ENCODE measurements at places on chromosomes 16 and 17. TPM values are rescaled to one million over a fixed set of nuclear protein-coding genes. Genes with fewer than 3 reads are reported as not detected.

DNA sequence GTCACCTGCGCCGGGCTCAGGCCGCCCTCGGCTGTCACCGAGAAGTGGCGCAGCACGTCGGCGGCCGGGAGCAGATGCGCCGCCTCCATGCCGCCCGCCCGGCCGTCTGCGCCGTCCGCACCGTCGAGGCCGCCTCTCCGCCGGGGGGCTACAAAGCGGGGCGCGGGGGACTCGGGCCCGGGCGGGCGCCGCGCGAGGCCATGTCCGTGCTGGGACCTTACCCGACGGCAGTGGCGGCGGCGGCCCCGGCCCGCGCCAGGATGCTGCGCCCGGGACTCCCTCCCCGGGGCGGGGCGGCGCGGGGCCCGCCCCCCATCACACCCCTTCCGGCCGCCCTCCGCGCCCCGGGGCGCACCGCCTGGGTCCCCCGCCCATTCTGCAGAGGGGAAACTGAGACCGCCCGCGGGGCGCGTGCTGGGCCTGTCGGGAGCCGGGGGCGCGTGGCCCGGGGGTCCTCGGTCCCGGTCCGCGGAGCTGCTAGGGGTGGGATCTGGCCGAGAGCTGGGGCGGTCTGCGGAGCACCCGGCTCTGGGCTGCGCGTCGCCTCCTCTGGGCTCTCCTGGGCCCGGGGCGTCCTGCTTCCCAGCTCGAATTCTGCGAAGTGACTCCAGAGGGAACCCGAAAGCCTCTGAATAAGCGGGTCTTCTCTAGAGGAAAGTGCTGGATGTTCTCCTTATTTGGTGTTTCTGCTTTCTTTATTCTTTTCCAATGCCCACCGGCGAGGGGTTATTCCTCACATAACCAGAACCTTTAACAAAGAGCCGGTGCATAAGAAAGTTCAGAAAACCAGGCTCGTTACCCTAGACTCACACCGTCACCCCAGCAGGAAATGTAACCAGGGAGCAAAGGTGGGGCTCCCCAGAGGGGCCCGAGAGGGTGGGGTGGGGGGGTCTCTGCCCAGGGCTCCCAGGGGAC, at the start of gene ATP2A3:
TSS of gene ATP2A3 (minus strand) at position 235 of the 915 bp plus-strand sequence. CDS start at position 89, 146 bp downstream.
- DNase-seq, result no peak

The PPP1R1B gene
- 0.88 TPM for total RNA-seq

DNA sequence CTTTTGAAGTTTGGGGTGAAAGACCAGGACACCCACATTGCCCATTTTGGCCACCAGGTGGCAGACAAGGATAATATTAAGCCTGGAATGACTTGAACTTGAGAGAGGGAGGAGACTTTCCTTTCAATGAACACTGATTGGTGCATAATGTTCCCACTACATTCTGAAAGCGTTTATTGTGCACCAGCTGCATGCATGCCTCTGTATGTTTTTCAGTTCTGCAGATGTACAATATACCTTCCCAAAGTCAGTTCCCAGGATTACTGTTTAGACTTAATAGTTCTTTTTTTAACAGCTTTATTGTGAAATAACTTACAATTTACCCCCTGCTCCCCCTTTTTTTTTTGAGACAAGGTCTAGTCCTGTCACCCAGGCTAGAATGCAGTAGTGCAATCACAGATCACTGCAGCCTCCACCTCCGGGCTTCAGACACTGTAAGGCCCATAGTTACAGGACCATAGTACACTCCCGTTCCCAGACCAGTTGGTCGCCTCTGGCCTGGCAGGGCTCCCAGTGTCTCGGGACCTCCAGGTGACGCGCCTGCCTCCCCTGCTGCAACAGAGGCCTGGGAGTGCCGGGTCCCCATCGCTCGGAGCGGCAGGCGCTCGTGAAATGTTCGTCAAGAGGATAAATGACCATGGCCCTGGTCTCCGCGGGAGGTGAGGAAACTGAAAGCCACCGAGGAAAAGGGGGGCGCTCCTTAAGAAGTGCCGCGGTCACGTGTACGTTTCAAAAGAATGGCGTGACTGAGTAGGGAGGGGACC, 12.2 kb downstream of the CES2 start:
- DNase-seq, result peak; percentile 59

DNA sequence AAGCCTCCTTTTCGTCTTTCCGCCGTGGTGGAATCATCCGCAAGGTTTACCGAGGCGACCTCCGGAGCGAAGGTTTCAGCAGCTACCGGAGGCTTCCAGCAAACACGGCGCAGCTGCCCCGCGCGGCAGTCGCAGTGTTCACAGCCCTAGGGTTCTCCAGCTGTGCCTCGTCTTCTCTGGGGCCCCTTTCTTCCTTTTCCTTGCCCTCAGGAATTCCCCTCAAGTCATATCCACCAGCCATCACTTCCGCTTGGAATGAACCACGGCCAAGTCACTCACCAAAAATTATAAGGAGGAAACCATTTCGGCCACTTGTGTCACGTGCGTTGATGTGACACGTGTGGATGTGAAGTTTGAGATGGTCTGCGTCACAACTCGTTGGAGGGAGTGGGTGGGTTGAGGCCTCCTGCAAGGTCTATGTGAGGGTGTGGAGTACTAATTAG, 636 bp upstream of the ERN1 start:
- peak; percentile 50 for DNase-seq

The KRT23 gene
- 1.1 TPM for total RNA-seq

The MAPK8IP3 gene
- 22.4 TPM for total RNA-seq

GRCh38 chr17:51814521-51814920, 344.0 kb downstream of the CA10 start:
- DNase-seq, result no peak

DNA sequence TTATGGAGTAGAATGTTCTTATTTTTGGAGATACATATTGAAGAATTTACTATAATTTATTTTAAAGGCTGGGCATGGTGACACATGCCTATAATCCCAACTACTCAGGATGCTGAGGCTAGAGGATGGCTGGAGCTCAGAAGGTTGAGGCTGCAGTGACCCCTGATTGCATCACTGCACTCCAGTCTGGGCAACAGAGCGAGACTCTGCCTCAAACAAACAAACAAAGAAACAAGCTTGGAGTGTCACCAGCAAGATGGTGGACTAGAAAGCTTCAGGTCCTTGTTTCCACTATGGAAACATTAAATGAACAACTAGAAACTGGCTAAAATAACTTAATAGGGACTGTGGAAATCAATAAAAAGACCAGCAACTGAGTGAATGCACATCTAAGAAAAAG, 17.9 kb upstream of the GPT2 start:
- no peak for DNase-seq

- DNase-seq, result no peak
Observed at GRCh38 chr17:39167476-39167875, 1.5 kb upstream of the ARL5C start.

GRCh38 chr17:44831371-44831770, 1.3 kb upstream of the GJC1 start:
- no peak for DNase-seq

DNA sequence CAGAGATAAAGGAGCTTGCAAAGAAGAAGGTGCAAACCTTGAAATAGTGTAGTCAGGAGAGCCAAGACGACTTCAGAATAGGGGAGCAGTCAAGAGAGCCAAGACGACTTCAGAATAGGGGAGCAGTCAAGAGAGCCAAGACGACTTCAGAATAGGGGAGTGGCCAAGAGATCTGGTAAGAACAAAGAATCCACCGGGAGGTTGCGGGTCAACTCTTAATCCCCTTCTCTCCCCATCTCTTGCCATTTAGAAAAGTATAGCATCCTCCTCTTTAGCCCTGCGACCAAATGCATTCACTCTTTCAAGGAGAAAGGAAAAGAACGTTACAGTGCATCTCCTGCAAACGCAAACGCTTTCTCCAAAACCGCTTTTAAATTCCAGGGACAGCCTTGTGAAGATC, 713 bp downstream of the KNOP1 start:
- no peak for DNase-seq

GRCh38 chr17:32976131-32976530, 15.5 kb upstream of the SPACA3 start:
- DNase-seq, result no peak

The ITGB4 gene
- 956 TPM for total RNA-seq

DNA sequence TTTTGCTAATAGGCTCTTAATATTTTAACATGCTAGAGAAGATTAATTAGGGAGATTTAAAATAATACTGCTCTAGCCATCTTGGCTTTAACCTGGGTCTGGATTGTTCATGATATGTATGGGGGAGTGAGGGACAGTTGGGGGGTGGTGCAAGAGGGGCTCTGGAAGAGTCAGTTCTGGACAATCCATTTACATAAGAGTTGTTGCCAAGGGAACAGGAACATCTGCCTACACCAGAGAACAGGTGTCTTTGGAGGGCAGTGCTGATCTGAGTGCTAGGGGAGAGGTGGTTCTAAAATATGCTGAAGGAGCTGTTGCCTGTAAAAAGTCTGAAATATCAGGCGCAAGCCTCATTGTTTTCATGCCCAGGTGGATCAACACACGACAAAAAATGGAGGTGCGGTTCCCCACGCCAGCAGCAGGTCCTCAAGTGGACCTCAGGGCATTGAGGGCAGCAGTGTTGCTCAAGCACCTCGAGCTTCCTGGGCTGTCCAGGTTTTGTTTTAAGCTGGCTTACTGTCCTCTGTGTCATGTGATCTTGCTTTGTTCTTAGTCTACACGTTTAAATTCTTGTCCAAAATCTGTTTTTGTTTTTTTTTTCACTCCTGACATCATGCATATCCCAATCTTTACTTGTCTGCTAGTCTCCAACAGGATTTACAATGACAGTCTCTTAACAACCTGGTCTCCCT, 25.4 kb upstream of the WSB1 start:
- no peak for DNase-seq

DNA sequence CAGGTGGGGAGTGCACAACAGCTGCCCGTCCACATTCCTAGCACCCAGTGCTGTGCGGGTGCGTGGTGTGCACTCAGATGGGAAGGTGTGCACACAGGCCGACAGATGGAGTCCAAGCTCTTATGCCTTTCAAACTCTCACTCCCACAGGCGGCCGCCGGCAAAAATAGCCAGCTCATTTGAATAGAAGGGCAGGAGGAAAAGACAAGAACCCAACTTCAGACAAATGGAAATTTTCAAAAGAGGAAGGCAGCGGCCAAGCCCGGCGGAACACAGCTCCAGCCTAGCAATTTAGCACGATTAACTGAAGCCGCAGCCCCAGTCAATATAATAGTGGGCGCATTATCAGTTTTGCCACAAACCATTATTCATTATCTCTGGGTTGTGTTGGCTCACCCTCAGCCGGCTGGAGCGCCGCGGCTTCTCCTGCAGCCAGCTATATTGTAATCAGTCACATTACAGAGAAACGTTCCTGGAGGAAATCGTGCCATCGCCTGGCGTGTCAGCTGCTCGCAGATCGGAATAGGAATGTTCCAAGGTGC, 103.9 kb upstream of the SEC14L1 start:
- no peak for DNase-seq

- DNase-seq, result no peak
Observed at GRCh38 chr16:74738113-74738541, 36.5 kb downstream of the FA2H start.

DNA sequence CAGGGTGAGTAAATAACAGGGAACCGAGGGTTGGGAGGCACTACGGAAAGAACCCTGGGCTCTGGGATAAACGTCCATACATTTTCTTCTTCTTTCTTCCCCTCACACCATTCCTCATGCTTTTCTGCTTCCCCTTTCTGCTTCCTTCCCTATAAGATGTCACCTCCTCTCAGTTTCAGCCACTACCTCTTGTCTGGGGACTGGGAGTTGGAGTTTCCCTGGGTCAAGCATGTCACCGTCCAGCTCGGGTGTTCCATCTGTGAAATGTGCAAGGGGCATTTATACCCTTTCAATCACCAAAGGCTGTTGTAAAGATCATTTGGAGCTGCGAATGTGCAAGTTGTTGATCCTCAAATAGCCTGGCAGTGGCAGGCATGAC, 17.5 kb upstream of the CCL22 start:
- no peak for DNase-seq

Measured in foreskin keratinocyte (primary cell).